Transverse colon (tissue), 4 donors: ENCODE measurements at places on chromosomes 4 and X.

- no peak for DNase-seq
Observed at GRCh38 chr4:85686398-85686797, 211.4 kb downstream of the ARHGAP24 start.

DNA sequence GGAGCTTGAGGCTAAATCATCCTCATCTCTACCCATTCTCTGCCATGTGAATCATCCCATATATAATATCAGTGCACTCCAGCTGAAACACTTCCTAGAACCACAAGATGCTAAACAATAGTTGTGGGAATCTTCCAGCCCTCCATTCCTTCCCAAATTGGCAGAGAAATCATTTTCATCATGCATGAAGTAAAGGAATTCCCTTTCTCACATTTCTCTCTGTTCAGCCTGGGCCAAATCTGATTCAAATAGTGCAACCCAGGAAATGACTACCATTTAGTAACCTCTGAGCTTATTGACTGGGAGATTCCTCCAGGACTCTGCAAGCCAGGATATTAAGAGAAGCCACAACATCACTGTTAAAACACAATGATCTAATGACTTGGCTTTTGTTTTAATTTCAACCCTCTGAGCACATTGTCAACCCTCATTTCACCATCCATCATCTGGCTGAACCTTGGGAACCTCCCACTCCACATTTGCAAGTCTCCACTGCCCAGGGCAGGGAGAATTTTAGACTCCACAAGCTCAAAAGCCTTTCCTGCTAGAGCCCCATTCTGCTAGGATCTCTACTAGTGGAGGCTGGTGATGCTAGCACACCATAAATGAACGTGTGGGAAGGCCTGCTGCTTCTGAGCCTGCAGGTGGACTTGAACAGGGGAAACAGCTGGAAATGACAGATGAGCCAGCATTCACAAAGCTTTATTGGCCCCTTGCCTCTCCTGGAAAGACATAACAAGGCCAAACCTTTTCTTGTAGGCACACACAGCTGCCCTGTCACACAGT, 133.9 kb downstream of the TET2 start:
- no peak for DNase-seq

DNA sequence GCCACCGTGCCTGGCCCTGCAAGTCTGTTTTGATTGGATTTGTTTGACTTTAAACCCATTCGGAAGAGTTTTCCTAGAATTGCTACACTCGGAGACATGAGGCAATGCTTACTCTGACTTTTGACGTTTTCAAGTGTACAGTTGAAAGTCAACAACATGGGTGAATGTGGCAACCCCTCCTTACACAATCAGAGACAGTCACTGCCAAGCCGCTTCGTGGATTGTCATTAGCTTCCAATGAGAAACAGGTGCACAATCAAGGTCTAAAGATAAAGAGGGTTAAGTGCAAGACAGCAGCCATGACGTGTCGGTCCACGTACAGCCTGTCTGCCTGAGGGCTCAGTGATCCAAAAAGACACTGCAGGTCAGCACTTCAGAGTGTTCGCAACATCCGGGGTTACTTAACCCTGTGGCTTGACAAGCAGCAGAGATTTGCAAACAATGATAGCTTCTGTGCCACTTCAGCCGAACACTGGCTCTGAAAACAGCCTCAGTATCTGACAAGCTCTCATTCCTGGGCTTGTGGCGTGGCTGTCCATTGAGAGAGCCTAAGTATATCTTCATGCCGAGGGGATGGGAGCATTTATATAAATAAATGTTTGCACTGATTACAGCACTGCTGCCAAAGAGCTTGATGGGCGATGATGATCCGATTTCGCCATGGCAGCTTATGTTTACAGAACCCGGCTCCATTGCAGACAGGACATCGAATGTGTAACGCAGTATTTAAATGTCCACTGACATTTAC, 180.0 kb downstream of the DHRSX start:
- no peak for DNase-seq

- DNase-seq, result no peak
Observed at GRCh38 chrX:48002319-48002718, 1.5 kb downstream of the ZNF182 start.

DNA sequence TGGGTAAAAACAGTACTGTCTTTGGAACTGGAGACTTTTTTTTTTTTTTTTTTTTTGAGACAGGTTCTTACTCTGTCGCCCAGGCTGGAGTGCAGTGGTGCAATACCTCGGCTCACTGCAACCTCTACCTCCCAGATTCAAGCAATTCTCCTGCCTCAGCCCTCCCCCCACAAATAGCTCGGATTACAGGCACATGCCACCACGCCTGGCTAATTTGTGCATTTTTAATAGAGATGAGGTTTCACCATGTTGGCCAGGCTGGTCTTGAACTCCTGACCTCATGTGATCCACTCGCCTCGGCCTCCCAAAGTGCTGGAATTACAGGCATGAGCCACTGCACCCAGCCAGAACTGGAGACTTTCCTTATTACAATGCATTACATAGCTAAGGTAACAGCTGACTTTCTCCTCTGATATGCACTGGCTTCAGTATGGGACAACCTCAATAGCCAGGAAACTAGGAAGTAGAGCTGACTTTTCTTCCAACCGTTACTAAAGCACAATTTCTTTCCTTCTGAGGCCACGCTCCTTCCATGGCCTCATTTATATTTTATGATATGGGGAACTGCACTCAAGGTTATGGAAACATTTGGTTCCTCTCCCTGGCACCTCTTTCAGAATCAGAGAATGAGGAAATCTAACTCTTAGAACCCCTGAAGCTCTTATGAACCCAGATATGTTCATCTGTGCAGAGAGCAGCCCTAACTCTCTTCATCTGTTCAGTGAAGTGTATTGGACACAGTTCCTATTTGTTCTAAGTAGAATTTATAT, 53.5 kb upstream of the FAM9B start:
- DNase-seq, result no peak

GRCh38 chr4:119653990-119654389, 25.4 kb upstream of the PDE5A start:
- no peak for DNase-seq

DNA sequence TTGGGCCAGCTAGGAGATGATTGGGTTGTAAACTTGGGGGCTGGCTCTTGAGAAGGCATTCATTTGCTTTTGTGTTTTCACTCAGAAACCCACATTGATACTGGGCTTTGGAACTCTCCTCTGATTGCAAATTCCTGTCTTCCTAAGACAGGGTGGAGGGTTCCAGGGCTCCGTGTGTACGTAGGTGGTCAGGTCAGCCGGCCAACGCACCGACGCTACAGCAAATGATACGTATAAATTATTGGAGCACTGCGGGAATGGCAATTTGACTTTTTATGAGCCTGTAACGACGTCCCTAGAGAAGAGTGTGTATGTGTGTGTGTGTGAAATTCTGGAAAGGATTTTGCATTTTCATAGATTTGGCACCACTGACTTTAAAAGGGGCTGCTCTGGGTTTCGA, 236.9 kb downstream of the SHOX start:
- no peak for DNase-seq

- DNase-seq, result no peak
Observed at GRCh38 chr4:167196344-167197012, 37.8 kb downstream of the SPOCK3 start.

DNA sequence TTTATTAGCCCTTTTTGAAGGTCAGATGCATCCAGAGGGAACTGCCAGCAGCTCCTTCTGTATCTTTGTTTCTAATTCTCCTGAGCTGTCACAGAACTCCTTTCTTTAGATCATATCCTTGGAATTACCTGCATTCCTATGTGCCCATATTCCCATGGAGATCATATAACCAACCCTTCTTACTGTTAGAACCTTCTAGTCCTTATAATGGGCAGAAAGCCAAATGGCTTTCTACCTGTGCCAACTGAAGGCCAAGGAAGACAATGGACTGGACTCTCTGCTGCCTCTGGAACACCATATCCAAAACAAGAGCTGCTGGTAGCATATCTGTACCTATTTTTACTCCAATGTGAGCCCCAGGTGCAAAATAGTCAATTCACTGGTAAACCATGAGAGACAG, 60.7 kb downstream of the TBC1D9 start:
- no peak for DNase-seq

- no peak for DNase-seq
Observed at GRCh38 chr4:19728773-19729172, 522.9 kb upstream of the SLIT2 start.

- DNase-seq, result no peak
Observed at GRCh38 chr4:88146891-88147290, 11.5 kb downstream of the ABCG2 start.

DNA sequence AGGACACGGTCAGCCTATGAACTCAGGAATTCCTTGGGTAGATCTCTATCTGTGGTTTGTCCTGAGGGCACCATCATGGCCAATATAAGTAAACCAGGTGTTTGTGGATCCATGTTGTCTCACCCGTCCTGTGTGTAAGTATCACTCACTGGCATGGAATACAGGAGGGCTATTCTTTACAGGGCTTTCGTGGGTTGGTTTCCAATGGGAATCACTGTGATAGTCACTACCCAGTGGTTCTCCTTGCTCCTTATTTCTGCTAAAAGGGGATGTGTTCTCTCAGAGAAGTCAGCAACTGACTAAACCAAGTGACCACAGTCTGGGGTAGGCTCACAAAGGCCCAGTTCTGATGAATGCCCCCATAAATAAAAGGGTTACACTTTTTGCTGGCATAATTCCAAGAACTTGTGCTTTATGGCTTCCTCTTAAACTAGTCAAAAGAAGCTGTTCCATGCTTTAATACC, 236.7 kb upstream of the JADE1 start:
- no peak for DNase-seq

- DNase-seq, result no peak
Observed at GRCh38 chr4:155956461-155956860, 2.8 kb upstream of the CTSO start.

GRCh38 chr4:99966692-99967091, 16.6 kb upstream of the H2AZ1 start:
- no peak for DNase-seq

DNA sequence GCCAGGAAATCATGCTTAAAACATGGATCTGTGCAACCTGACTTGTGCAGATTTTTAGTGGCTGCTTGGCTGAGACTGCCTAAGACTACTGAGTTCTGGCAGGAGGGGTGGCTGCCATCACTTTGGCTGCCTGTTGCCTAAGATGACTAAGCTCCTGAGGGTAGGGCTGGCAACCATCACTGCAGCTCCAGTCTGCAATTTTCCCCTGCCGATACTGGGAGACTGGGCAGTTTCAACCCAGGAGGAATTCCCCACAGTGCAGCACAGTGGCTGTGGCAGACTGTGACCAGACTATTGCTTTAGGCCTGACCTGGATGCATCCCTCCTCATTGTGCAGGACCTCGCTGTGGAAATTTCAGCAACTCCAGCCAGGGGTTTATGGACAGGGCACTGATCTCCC, 544.9 kb downstream of the ANKRD50 start:
- no peak for DNase-seq

- no peak for DNase-seq
Observed at GRCh38 chr4:111696505-111696904, 448.7 kb upstream of the FAM241A start.

DNA sequence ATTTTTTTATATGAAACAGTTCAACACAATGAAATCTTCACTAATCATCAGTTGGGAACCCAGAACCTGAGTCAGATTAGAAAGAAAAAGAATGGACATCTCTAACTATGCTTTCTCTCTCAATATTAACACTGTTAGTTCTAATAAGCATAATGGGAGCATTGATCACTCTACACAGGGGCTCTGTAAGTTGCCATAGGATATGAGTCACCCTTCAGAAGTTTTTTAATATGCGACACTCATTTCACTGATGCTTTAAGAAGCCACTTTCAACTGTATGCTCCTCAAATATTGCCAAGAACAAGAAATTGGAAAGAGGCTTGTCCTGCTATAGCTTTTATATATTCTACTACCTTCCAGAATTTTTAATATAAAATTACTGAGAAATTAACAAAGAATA, 187.0 kb downstream of the AASDH start:
- DNase-seq, result no peak

GRCh38 chr4:151753056-151753455, 7.8 kb downstream of the GATB start:
- no peak for DNase-seq

DNA sequence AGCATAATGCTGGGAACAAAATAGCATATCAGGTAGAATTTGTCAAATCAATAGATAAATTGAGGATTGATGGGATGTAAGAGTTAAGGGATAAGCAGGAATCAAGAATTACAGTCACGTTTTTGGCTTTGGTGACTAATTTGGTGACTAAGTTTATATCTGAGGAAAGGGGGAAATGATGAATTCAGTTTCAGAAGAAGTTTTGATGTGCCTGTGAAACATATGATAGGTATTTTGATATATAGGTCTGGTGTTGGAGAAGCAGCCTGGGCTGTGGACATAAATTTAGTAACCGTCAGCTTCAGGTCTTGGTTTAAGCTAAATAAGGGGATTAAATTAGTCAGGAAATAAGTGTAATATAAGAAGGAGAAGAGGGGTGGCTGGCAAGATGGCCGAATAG, 79.0 kb upstream of the EDA2R start:
- DNase-seq, result no peak

DNA sequence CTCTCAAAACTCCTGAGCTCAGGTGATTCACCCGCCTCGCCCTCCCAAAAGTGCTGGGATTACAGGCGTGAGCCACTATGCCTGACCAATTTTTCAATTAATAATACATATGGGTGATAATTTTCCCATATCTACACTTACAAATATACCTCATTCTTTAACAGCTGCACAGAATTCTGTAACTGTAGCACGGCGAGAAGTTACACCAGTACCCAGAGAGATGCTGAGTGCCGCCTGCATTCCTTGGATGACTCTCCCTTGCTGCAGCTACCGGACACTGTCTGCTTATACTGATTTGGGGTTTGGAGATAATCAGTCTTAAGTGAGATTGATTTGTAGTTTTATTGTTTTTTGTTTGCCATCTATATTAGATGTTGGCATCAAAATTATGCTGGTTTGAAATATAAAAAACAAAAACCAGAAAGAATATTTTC, 5.8 kb downstream of the TIFA start:
- DNase-seq, result no peak

GRCh38 chr4:150569384-150569987, 12.5 kb upstream of the MAB21L2 start:
- DNase-seq, result no peak

- peak; percentile 18 for DNase-seq
Observed at GRCh38 chr4:148954011-148954749, 512.0 kb upstream of the NR3C2 start.

- no peak for DNase-seq
Observed at GRCh38 chrX:15014281-15014680, 141.1 kb downstream of the MOSPD2 start.

GRCh38 chr4:169340834-169341233, 70.1 kb upstream of the SH3RF1 start:
- no peak for DNase-seq

GRCh38 chr4:3436798-3437581, 4.8 kb upstream of the HGFAC start:
- DNase-seq, result peak; percentile 66

GRCh38 chr4:139659735-139660424, 5.7 kb upstream of the MGST2 start:
- no peak for DNase-seq

DNA sequence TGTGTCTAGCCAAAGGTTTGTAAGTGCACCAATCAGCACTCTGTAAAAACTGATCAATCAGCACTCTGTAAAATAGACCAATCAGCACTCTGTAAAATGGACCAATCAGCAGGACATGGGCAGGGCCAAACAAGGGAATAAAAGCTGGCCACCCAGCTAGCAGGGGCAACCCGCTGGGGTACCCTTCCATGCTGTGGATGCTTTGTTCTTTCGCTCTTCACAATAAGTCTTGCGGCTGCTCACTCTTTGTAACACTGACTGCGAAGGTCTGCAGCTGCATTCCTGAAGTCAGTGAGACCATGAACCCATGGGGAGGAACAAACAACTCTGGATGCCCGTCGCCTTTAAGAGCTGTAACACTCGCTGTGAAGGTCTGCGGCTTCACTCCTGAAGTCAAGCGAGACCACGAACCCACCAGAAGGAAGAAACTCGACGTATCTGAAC, 14.3 kb downstream of the HNRNPDL start:
- no peak for DNase-seq

GRCh38 chr4:79210636-79211049, 115.2 kb downstream of the NAA11 start:
- DNase-seq, result no peak
